Cardiac muscle cell (in vitro differentiated cells and primary cell): ENCODE measurements at places on chromosomes 12 and 14. TPM values are rescaled to one million over a fixed set of nuclear protein-coding genes. Genes with fewer than 3 reads are reported as not detected.
A peak's percentile ranks its signal among the peaks of the same experiment; 100 is the strongest.

GRCh38 chr14:67228325-67228984 lies 12.8 kb upstream of the PALS1 start:
- no peak for DNase-seq

DNA sequence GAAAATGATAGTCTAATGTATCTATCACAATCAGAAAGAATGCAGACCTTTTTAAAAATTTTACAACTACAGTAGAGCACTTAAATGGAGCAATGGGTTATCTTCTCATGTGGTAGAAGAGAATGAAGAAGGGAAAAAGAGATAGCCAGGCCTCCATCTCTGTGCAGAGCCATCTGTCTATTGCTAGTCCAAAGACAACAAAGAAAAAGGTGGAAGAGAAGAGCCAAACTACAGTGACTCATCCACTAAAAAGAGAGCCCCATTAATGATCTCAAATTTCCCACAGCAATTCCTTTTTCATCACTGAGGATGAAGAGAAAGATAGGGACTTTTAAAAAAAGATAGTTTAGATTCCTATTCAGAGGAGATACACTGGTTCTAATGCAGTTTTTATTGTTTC lies 232.9 kb downstream of the ATXN7L3B start:
- DNase-seq = no peak

GRCh38 chr12:54040648-54041047 lies 7.8 kb downstream of the HOXC5 start:
- DNase-seq = no peak

DNA sequence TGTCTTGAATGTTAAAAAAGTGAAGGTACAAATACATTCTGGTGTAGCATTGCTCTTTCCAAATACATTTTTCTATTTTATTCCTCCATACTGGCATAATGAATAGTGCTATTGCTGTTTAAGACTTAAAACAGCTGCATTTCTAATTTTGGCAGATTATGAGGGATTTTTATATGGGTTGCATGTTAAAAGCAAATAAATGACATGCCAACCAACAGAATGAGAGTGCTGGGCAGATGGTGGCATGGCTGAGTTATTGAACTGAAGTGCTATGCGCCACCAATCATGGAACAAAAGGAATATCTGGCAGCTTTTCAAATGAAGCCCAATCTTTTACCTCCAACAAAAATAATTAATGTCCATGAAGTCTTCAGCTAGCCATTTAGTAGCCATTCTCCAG lies 215.0 kb downstream of the PRKD1 start:
- DNase-seq = no peak

- DNase-seq = no peak
These were observed 61.8 kb upstream of the RTL1 start for GRCh38 chr14:100965296-100965695.

- no peak for DNase-seq
These were observed 15.0 kb upstream of the CACNA2D4 start for GRCh38 chr12:1933342-1934051.

DNA sequence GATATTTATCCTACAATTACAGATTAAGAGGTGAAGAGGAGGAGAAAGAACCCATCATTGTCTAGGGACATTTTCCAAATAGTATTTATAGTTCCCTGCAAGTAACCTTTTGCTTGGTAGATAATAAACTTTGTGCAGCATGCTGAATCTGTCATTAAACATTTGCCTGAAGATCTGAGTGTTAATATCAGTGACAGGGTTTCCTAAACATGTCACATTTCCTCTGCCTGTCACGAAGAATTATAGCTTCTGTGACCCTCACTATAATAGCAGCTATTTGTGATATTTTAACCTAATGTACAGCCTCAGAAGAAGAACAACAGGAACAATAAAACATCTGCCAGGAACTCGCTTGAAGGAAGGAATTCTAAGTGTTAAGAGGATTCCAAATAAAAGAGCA lies 350.3 kb downstream of the GXYLT1 start:
- DNase-seq = no peak

GRCh38 chr12:82124711-82125380 lies 233.3 kb downstream of the CCDC59 start:
- DNase-seq = no peak

DNA sequence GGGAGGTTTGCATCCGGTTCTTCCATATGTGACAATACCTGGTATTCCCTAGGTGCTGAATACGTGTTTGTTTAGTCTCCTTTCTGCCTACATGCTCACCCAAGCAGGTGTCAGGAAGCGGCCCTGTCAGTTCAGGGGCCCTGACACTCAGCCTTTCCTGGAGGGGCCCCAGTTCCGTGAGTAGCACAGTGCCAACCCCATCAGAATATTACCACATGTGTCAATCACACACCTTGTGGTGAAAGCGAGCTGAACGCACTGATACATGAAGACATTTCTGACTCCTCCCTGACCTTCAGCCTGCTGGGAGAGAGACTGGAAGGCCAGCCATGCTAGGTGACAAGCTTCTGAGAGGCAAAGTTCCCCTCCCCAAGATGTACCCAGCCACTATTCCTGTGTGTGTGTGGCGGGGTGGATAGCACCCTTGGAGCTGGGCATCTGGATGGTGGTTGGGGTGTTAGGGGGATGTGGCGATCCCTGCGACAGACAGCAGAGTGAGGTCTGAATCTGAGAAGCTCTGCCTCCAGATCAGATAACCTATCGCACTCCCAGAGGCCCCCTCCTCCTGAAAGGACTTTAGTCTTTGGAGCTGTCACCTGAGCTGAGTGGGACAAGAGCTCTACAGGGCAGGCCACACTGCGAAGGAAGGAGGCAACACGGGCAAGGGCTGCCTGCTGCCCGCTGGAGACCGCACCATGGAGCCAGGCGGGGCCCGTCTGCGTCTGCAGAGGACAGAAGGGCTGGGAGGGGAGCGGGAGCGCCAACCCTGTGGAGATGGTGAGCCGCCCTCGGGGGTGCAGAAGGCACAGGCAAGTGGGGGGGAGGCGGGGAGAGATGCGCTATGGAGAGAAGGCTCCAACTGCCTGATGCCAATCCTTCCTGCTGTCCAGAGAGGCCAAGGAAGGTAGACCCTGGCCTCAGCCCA lies at the start of gene SOAT2:
Gene SOAT2 (plus strand): TSS at position 604 of the 925 bp plus-strand sequence. CDS start 92 bp downstream, at position 696.
- peak; percentile 31 for DNase-seq

The MYBPC1 gene
- not detected in 2 replicates for polyA plus RNA-seq
